ENCODE measurements at places on chromosomes 16 and 17.

DNA sequence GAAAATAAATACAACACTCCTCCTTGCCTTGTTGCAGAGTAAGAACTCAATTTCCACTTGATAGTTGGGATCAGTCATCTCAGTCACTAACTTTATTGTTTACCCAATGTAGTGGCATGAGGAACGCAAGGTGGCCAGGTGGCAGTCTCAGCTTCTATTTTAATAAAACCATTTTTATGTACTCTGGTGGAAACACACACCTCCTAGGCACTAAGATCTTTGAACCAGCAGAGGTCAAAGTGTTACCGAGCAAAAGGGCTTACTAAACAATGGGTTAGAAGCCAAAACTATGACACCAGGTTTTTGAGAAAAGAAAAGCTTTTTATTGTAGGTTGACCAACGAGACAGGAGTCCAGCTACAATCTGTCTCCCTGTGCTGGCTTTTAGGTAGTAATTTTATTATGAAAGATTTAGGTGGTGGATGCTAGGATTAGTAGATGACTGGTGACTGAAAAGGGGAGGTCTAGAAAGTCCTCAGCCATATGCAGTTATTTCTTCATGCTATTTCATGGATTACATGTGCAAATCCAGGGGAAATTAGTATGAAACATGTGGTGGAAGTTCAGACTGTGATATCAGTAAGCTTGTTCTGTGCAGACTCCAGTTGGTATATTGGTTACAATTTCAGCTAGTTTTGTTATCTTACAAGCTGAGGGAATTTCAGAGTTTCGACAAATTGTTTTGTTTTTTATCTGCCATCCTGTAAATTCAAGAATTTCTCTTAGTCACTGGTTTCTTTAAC is 122.3 kb downstream of the PCTP start:
- no peak for DNase-seq

GRCh38 chr17:71071837-71072236 is 902.5 kb downstream of the KCNJ2 start:
- no peak for DNase-seq

DNA sequence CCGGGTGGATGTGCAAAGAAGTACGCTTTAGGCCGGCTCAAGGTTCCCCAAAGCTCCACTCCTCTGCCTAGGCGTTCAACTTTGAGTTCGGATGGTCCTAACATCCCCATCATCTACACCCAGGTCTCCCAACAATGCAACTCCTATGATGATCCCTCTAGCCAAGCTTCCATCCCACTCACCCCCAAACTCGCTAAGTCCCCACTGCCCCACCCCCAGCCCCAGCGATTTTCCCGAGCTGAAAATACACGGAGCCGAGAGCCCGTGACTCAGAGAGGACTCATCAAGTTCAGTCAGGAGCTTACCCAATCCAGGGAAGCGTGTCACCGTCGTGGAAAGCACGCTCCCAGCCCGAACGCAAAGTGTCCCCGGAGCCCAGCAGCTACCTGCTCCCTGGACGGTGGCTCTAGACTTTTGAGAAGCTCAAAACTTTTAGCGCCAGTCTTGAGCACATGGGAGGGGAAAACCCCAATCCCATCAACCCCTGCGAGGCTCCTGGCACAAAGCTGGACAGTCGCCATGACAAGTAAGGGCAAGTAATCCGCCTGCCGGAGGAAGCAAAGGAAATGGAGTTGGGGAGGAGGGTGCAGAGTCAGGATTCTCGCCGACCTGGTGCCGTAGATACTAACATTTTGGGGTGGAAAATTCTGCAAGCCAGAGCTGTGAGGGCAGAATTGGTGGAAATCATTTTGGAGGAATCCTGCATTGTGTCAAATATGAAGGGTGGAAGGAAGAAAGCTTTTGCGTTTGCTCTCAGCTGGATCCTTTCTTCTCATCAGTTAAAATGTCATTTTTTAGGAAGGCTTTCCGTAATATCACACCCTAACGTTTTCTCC is at the start of gene TP53:
Gene TP53 (minus strand): TSS at position 419 of the 836 bp plus-strand sequence. CDS start 10,896 bp downstream, outside the sequence.
- DNase-seq: peak; percentile 94

DNA sequence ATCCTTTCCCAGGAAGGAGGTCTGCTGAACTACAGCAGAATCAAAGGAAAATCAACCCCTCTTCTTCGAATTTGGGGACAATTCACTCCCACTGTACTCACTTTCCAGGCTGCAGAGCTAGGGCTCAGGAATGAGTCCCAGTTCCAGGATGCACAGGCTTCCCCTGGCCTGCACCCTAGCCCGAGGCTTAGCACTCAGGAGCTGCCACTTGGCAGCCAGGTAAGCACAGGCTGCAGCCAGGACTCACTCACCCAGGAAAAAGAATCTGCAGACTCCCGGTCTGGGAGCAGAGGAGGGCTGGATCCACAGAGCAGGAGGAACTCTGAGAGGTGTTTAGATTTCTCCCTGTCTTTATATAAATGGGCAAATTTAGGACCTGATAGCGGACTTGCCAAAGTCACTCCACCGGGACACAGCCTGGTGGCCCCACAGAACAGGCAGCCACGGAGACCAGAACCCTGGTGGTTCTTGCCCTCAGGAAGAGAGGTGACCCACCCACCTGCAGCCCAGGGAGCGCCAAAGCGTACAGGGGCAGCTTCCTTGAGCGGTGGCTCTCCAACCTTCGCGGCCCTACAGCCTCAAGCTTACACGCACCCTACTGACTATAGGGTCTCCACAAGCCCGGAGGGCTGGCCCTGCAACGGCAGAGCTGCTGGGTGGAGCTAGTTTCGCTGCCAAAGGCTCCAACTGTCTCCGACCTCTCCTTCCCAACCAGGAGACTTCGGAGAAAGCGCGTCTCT is 4.8 kb downstream of the CBLN1 start:
- DNase-seq: no peak

DNA sequence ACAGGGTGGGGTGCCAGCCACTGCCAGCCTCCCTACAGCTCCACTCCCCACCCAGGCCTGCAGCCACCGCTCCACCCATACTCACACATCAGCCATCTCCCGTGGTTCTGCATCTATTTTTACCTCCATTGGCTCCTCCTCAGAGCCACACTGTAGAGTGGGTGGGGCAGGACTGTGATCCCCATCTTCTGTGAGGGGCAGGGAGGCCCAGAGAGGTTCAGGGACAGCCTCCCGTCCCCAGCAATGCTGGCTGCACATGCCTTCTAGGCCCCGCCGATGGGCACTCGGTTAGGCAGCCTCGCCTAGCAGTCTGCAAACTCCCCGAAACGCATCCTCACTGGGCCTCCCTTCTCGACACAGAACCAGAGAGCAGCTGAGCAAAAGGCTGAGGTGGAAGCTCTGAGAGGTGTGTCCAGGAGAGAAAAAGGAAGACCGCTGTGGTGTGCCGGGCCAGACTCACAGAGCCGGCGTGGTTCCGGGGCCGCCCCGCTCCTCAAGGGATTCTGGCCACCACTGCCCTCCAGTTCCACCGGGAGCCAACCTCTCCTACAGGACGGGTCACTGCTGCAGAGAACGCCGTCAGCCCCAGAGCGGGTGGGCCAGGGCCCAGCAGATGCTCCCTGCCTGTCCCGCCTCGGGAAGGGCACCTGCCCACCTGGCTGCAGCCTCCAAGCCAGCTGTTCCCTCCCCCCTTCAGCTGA is 71.9 kb downstream of the ABR start:
- peak; percentile 29 for DNase-seq

- no peak for DNase-seq
These were observed 48.5 kb downstream of the ZNF18 start for GRCh38 chr17:11948789-11949188.

GRCh38 chr17:47946929-47947397 is 5.6 kb downstream of the PNPO start:
- peak; percentile 89 for DNase-seq

DNA sequence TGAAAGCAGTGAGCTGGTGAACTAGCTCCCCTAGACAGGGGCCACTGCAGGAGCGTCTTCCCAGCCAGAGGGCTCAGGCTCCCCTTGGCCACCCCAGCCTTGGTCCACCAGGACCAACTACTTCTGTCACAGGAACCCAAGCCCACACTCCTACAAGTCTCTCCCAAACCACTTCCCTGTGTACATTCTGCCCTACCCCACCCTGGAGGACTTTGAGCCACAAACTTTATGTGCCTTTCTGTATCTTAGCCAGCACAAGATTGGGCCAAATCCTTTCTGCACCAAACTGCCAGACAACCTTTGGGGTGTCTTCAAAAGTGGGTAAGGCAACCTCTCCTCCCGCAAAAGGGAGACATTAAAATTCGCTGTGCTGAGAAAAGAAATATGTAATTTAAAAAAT is 31.6 kb downstream of the EFCAB5 start:
- no peak for DNase-seq

DNA sequence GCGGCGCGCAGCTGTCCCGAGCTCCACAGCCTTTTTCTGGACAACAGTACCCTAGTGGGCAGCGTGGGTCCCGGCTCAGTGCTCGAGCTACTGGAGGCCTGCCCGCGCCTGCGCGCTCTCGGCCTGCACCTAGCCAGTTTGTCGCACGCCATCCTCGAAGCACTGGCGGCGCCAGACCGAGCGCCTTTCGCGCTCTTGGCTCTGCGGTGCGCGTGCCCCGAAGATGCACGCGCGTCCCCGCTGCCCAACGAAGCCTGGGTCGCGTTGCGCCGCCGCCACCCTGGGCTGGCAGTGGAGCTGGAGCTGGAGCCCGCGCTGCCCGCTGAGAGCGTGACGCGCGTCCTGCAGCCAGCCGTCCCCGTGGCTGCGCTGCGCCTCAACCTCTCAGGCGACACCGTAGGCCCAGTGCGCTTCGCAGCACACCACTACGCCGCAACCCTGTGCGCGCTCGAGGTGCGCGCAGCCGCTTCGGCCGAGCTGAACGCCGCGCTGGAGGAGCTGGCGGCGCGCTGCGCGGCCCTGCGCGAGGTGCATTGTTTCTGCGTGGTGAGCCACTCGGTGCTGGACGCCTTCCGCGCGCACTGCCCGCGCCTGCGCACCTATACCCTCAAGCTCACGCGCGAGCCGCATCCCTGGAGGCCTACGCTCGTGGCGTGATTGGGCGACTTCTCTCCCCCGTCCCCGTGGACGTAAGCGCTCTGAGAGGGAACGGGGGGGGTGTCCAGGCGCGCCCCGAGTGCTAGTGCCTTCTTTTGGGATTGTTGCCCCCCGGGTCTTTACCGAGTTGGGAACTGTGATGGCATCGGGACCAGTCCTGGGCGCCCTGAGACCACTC is 1.2 kb upstream of the HSF4 start:
- peak; percentile 61 for DNase-seq

- no peak for DNase-seq
These were observed 235.0 kb downstream of the NTN1 start for GRCh38 chr17:9256361-9256750.

- no peak for DNase-seq
These were observed 123.9 kb downstream of the CPPED1 start for GRCh38 chr16:12679660-12680272.

GRCh38 chr17:82320956-82321927 is 3.8 kb upstream of the CD7 start:
- DNase-seq: peak; percentile 88

DNA sequence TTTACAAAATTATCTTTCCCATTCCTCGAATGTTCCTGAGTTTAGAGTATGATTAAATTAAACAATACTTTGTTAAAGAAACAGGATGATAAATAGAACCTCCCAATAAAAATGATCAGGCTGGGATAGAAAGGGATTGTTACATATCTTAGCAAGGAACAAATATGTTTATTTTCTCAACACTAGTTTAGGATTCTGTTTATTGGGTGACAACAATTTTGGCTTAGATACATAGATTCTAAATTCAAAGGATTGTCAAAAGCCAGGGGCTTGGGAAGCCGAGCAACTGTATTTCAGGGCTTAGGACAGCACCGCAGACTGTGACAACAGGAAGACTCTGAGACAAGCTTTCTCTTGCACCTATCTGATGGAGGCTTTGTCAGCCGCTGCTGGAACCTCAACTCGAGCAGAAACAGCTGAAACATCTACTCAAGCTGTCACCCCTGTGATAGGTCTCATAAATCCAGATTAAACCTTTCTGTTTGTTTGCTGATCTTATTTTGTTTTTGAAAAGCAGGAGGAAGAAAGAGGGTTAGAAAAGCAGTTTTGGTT is 562.8 kb upstream of the ZFHX3 start:
- no peak for DNase-seq
